ENCODE measurements at places on chromosomes 12 and 14. TPM values are rescaled to one million over a fixed set of nuclear protein-coding genes. Genes with fewer than 3 reads are reported as not detected.

Gene COX14
- 29.4 TPM for total RNA-seq

Gene FANCM
- 7.0 TPM for total RNA-seq

Gene CHGA
- not detected for total RNA-seq

Gene NUBPL
- 28.9 TPM for total RNA-seq

Gene BIN2
- total RNA-seq, result 1.7 TPM

Gene SLC2A3
- total RNA-seq, result 16.7 TPM

Gene LRTM2
- total RNA-seq, result not detected

Gene HNF1A
- total RNA-seq, result not detected

Gene CDH24
- total RNA-seq, result 3.4 TPM

Gene NXPH4
- 7.1 TPM for total RNA-seq

Gene TUBA1A
- total RNA-seq, result 251 TPM

Gene PLEKHA5
- 32.3 TPM for total RNA-seq

Gene SIX4
- total RNA-seq, result 0.60 TPM

Gene SLC16A7
- total RNA-seq, result 53.1 TPM

Gene FGD6
- total RNA-seq, result 16.2 TPM

Gene TAS2R20
- 4.1 TPM for total RNA-seq

Gene LARP4
- total RNA-seq, result 28.0 TPM

Gene PRB2
- not detected for total RNA-seq

Gene P2RX7
- total RNA-seq, result 23.0 TPM

Gene TNFAIP2
- total RNA-seq, result 19.5 TPM

Gene SRRM4
- not detected for total RNA-seq

Gene OTX2
- total RNA-seq, result not detected

Gene C1QL4
- 1.1 TPM for total RNA-seq

Gene TM9SF1
- 58.3 TPM for total RNA-seq

Gene SYCP3
- total RNA-seq, result not detected

Gene MYF6
- total RNA-seq, result not detected

Gene FAR2
- total RNA-seq, result 34.4 TPM

Gene MYRFL
- total RNA-seq, result not detected

Gene TTC8
- 12.8 TPM for total RNA-seq

Gene RASSF8
- total RNA-seq, result 5.4 TPM

Gene SLC38A4
- 1.0 TPM for total RNA-seq

Gene CLEC2A
- total RNA-seq, result 68.5 TPM

Gene COQ6
- 48.3 TPM for total RNA-seq

Gene ACRBP
- 9.3 TPM for total RNA-seq

Gene DNAI7
- total RNA-seq, result 3.0 TPM

Gene BCL11B
- total RNA-seq, result 42.0 TPM

Gene TAS2R7
- total RNA-seq, result not detected

Gene MYH6
- not detected for total RNA-seq

Gene OR4K2
- total RNA-seq, result not detected

Gene KRT85
- 119 TPM for total RNA-seq

Gene STRAP
- 31.8 TPM for total RNA-seq

Gene ERBB3
- total RNA-seq, result 190 TPM

Gene CLEC6A
- total RNA-seq, result not detected

Gene METTL3
- total RNA-seq, result 43.8 TPM
